ENCODE measurements at places on chromosomes 5 and 9.

DNA sequence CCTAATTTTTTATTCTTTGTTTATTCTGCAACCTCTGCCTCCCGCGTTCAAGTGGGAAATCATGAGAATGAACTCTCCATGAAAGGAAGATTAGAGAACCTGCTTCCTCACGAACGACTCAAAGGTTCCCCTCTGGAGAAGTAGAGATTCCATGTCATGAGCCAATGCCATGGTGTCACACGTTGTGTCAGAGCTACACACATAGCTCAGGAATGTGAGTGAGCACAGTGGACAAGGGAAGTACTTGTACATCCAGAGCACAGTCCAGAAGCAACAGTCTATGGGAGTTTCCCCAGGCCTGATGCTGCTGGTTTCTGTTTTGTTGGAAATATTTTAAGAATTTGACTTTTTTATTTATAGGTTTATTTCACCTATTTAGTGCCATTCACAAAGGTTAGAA lies 26.8 kb upstream of the PPP2CA start:
- no peak for DNase-seq

- no peak for DNase-seq
Measured at GRCh38 chr5:180817893-180818674, 15.5 kb upstream of the MGAT1 start.

- no peak for DNase-seq
Measured at GRCh38 chr5:150506571-150507473, 1.1 kb upstream of the NDST1 start.

GRCh38 chr9:124258607-124259157 lies 933 bp downstream of the NEK6 start:
- no peak for DNase-seq

GRCh38 chr5:134070725-134071613 lies 43.5 kb upstream of the TCF7 start:
- DNase-seq: no peak

GRCh38 chr9:85112391-85112790 lies 442.9 kb downstream of the NTRK2 start:
- DNase-seq: no peak

DNA sequence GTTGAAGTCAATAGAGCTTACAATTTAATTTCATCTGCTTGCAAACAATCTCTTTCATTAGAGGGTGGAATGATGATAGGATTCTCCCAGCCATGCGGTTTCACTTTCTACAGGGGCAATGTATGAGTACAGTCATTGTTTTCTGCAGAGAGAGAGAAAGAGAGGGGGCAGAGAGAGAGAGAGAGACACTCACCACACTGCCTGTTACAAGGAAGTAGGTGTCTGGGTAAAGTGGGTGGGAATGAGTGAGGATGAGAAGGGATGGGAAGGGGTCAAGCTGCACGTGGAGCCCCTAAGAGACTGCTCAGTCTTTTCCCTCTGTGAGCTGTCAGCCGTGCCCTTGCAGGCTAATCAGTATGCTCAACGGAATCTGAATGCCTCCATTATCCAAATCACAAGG lies 454.3 kb downstream of the KDM4C start:
- no peak for DNase-seq

DNA sequence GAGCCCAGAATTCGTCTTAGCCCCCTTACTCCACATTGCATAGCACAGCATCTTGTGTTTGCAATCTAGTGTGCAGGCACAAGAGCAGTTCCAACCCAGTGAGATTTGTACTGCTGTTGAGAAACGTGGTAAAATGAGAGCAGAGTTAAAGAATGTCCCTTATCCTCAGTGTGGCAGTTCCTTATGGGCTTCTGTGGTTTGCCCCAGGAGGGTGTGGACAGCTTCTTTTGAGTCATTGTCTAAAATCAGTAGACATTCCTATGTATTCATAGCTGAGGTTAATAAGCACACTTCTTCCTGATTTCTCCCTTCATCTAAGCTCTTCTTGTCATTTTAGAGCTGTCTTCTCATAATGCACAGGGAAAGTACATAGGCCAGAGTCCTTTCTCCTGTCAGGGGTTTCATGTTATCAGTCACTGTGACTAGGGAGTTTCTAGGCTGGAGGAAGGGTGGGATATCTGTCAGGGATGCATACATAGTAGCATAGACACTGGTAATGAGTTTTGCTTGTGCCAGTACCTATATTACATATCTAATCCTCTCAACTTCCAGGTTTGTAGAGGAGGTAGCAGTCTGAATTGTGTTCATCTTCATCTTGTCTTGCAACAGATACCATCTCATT lies 2.0 kb upstream of the CAVIN4 start:
- no peak for DNase-seq

DNA sequence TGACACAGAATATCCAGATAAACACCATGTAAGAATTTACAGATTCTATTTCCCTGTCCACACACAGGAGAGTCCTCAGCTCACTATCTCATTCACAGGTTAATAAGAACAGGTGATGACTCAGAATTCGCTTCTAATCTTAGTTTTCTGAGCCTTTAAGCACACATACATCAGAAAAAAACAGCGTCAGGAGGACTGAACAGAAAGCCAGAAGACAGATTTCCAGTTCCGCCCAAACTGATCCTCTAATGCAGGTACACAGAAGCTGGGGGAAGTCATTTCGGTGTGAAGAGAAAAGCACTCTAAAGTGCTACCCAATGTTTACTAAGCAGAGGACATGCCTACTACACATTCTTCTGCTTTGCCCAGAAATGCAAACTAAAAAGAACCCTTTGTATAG lies 1.6 kb downstream of the CEMIP2 start:
- no peak for DNase-seq

DNA sequence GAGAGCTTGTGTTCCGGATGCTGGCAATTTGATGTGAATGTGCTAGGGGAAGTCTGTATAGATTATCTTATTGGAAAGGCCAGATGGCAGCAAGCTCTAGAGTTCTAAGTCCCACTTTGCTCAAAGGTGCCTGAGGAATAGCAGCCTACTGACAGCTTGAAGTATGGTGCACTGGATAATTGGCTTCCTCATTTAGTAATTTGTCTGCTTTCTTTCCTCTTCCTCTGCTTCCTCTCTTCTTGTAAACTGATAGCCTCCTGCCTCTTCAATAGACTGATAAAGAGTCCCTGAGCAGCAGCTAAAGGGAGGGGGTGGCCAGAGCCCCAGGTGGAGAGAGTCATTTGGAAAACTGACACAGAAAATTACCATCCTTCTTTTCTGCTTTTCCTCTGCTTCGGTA lies 177.3 kb downstream of the FGF1 start:
- no peak for DNase-seq

GRCh38 chr9:31950756-31951155 lies 433.7 kb upstream of the ACO1 start:
- no peak for DNase-seq

DNA sequence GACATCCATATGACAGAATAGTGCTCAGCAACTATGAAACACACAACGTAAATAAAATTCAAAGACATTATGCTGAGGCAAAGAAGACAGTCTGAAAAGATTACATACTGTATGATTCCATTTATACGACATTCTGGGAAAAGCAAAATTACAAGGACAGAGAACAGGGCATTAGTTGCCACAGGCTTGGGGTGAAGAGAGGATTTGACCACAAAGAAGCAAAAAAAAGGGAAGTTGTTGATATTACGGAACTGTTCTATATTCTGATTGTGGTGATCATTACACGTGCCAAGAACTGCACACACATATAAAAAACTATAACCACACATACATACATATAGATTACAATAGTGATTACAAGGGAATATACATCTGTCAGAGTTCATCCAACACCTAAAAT lies 24.1 kb downstream of the CDK5RAP2 start:
- DNase-seq: no peak

DNA sequence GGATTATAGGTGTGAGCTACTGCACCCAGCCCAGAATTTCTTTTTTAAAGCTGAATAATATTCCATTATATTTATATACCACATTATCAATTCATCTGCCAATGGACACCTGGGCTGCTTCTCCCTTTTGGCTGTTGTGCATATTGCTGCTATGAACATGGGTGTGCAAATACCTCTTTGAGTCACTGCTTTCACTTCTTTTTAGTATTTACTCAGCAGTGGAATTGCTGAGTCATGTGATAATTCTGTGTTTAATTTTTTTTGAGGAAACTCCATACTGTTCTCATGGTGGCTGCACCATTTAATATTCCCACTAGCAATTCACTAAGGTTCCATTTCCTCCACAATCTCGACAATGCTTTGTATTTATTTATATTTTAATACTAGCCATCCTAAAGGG lies 36.1 kb upstream of the KIF4B start:
- DNase-seq: no peak

- no peak for DNase-seq
Measured at GRCh38 chr5:159956074-159956473, 39.8 kb downstream of the ADRA1B start.

DNA sequence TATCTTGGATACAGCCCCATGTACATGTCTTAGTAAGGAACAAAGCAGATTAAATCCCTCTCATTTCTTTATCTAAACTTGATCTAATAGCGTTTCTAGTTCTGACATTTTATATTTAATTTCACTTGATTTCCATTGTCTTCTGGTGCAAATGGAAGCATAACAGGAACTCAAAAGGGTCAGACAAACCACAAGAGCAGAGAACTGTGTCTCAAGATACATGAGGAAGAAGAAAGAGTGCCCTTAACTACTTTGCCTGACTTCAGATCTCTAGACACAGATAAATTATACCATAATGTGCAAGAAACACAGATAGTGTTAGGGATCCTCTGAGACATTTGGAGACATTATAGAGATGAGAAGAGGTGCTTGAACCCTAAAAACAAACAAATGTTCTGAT lies 20.7 kb upstream of the STX17 start:
- no peak for DNase-seq
